ENCODE measurements at places on chromosomes 6 and 20. TPM values are rescaled to one million over a fixed set of nuclear protein-coding genes. Genes with fewer than 3 reads are reported as not detected.

Gene MYB
- total RNA-seq, result 7.6 TPM

Gene TSPO2
- total RNA-seq, result not detected

Gene MAFB
- 1.8 TPM for total RNA-seq

Gene BTN1A1
- 0.28 TPM for total RNA-seq

Gene RTEL1
- 37.1 TPM for total RNA-seq

Gene FKBP1C
- 0.74 TPM for total RNA-seq

DNA sequence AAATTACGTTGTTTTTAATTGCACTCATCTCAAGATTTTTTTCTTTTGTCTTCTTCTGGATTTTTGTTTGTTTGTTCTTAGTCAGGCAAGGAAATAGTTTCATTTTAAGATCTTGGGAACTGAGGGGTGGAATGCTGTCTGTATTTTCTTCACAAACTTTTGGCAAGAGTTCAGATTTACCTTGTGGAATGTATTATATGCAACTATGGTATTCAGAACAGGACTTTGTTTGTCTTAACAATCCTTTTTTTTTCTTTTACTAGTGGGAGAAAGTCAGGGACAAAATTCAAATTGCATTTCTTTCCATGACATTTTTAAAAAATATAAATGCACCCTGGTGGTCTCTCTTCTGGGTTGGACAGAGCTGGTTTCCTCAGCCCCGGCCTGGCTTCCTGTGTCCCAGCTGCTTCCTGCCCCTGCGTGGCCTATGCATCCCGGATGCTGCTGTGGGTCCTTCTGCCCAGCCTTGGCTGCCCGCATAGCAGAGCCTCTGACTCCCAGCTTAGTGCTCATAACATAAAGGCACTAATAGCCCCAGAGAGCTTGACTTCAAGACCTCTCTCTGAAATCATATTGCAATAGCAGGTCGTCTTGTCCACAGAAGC, 520.7 kb downstream of the QKI start:
- no peak for DNase-seq

DNA sequence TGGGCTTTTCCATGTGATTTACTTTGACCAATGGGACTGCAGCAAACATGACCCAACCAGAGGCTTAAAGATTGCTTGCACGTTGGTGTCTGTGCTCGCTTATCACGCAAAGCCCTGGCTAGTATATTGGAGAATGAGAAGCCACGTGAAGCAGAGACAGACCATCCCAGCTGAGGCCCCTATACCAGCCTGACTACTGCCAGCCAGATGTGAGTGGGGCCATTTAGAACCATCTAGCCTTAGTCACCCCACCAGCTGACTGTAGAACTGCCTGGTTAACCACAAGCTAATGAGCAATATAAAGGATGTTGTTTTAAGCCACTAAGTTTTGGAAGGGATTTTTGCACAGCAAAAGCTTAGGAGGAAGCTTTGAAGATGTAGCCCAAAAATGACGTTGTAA, 74.5 kb downstream of the MACROD2 start:
- DNase-seq, result no peak

DNA sequence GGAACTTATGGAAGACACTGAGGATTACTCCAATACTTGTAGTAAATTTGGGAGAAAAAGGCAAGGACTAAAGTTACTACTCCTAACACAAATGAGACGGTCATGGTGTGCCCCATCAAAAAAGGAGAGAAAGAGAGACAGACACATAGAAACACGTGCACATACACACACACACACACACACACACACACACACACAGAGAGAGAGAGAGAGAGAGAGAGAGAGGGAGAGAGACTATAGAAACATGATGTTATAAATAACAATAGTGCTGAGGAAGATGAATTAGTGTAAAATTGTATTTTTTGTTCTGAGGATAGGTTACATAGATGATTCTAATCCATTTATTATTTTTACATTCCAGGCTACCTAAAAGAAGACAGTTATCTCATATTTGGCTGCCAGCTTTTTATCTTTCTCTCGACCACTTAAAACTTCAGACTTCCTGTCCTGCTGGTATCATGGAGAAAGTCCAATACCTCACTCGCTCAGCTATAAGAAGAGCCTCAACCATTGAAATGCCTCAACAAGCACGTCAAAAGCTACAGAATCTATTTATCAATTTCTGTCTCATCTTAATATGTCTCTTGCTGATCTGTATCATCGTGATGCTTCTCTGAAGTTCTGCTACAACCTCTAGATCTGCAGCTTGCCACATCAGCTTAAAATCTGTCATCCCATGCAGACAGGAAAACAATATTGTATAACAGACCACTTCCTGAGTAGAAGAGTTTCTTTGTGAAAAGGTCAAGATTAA, 10.5 kb downstream of the PLN start:
- no peak for DNase-seq

DNA sequence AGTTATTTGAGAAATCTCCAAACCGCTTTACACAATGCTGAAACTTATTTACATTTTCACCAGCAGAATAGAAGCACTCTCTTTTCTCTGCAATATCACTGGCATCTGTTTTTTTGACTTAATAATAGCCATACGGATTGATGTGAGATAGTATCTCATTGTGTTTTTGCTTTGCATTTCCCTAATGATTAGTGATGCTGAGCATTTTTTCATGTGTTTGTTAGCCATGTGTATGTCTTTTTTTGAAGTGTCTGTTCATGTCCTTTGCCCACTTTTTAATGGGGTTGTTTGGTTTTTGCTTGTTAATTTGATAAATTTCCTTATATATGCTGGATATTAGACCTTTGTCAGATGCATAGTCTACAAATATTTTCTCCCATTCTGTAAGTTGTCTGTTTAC, 73.6 kb downstream of the FBXO5 start:
- no peak for DNase-seq

DNA sequence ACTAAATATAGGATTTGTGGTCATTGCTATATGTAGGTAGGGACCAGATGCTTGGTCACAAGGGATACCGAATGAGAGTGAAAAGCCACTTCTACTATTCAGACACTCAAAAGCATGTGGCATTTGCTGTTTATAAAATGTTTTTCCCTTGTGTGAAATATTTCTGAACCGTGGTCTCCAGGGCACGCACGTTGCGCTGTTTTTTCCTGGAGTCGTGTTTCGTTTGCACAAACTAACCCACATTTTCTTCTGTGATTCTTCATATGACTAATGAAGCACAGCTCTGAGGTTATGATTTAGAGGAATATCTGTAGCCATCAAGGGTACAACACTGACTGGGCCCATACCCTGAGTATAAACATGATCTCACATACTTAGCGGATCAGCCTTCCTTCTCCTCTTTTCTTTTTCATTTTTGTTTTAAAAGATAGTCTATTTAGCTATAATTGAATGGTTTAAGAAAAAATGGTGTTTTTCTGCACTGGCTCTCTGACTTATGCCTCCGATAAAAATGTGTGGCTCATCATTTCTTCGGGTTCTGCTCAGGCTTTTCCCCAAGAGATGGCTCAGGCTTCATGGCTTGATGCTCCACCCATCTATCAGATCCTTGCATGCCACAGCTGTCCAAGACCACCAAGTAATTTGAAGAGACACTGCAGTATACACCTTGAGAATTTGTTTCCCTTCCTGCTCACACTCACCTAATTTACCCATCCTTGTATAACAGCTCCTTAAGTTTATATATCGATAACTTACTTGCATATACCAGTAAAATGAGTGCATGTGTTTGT, 59.9 kb upstream of the HBS1L start:
- DNase-seq, result no peak

DNA sequence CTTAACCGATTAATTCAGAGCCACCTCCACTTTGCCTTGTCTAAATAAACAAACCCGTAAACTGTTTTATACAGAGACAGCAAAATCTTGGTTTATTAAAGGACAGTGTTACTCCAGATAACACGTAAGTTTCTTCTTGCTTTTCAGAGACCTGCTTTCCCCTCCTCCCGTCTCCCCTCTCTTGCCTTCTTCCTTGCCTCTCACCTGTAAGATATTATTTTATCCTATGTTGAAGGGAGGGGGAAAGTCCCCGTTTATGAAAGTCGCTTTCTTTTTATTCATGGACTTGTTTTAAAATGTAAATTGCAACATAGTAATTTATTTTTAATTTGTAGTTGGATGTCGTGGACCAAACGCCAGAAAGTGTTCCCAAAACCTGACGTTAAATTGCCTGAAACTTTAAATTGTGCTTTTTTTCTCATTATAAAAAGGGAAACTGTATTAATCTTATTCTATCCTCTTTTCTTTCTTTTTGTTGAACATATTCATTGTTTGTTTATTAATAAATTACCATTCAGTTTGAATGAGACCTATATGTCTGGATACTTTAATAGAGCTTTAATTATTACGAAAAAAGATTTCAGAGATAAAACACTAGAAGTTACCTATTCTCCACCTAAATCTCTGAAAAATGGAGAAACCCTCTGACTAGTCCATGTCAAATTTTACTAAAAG, 2.7 kb downstream of the FOXC1 start:
- no peak for DNase-seq

DNA sequence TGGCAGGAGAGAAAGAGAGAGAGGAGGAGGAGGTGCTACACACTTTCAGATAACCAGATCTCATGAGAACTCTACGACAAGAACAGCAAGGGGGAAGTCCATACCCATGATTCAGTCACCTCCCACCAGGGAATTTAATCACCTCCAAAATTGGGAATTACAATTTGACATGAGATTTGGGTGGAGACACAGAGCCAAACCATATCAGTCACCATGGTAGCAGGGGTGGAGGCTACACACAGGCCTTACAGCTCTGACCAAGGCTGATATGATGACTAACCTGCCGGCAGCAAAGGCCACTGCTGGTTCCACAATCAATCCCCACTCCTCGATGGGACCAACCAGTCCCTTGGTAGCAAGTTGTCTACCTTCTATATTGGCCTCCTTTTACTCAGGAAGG, 13.6 kb upstream of the RBM24 start:
- no peak for DNase-seq

- no peak for DNase-seq
These were observed 56.9 kb downstream of the SYNJ2 start for GRCh38 chr6:158038291-158039177.

GRCh38 chr6:83215131-83216047, 22.2 kb downstream of the RWDD2A start:
- DNase-seq, result no peak

- no peak for DNase-seq
These were observed 42.9 kb downstream of the TMEM244 start for GRCh38 chr6:129818251-129818650.

GRCh38 chr6:142301651-142302391, at the start of gene ADGRG6:
TSS of gene ADGRG6 (plus strand) at chr6:142302007. CDS start at chr6:142302330, 323 bp downstream.
- peak; percentile 82 for DNase-seq

- DNase-seq, result no peak
These were observed 83.5 kb upstream of the CDYL start for GRCh38 chr6:4692664-4693063.

DNA sequence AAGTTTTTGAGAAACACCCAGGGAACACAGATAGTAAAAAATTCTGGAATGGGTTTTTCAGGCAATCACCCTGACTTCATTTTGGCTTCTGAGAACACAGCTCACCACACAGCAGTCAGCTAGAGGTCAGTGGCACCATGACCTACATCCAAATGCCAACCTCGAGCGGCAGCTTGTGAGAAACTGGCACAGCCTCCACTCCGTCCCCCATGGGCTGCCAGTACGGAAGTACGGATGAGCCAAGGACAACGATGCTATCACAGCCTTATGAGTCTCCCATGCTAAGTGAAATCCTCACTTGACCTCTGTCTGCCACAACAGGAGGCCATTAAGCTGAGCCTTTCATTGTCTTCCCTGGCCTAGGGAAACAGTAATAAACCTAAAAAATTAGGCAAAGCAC, 32.0 kb downstream of the KIF16B start:
- no peak for DNase-seq

All from H1 (cell line).